Amniotic stem cell (primary cell): ENCODE measurements at places on chromosomes 1 and 21.

GRCh38 chr1:93756657-93757056, 75.0 kb upstream of the BCAR3 start:
- DNase-seq, result no peak

DNA sequence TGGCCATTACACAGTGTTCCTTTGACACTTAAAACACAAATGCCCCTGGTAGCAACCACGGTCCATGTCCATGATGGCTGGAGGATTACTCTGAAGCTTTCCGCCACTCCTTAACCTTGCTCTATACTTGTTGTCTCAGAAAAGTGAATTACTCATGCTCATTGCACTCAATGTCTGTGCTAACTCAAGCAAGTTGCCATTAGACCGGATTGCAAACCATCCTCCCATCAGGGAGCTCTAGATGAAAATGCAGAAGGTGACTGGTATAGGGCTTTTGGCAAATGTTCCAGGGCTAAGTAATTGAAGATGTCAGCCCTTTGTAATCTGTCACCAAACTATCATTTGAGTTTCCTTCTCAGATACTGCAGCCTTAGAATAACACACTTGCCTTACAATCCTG, 1288.3 kb upstream of the B3GALT2 start:
- no peak for DNase-seq

DNA sequence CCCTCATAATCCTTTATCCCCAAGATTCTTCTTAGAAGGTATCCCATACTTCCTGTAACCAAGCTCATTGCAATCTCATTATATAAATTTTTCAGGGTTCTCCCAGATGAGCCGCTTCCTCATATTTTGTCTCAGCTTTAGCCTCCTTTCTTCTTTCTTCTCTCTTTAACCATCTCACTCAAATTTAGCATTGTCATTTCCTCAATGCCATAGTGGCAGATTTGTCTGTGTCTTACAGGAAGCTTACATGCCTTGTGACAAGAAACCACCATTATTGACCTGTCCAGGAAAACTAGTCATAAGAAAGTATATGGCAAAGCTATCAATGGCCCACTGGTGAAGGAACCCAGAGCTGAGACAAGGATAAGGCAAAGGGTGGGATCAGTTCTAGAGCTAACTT, 6.0 kb upstream of the FCRL2 start:
- DNase-seq, result no peak

DNA sequence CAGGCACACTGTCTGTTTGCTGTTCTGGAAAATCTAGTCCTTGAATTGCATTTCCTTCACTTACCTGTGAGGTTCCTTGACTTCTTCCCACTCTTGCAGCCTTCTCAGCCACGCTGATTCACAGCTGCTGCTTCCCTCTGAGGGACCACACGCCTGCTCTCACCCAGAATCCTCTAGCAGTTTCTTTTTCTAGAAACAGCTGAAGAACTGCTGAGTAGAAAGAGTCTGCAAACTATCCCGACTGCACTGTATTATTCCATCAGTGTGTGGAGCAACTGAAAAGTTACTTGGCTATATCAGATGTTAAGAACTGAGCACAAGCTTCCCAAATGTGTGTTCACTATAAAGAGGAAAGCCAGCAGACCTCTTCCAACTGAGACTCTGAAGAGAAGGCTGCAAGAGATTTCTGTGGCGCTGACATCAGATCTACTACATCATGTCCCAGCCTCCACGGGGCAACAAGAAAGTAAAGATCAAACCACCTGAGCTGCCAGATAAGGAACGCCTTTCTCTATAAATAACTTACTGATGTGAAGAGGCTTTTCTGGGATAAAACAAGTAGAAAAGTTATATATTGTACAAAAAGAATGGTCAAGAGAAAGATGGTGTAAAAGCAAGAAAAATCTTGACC, 226.6 kb downstream of the RERE start:
- DNase-seq, result no peak

DNA sequence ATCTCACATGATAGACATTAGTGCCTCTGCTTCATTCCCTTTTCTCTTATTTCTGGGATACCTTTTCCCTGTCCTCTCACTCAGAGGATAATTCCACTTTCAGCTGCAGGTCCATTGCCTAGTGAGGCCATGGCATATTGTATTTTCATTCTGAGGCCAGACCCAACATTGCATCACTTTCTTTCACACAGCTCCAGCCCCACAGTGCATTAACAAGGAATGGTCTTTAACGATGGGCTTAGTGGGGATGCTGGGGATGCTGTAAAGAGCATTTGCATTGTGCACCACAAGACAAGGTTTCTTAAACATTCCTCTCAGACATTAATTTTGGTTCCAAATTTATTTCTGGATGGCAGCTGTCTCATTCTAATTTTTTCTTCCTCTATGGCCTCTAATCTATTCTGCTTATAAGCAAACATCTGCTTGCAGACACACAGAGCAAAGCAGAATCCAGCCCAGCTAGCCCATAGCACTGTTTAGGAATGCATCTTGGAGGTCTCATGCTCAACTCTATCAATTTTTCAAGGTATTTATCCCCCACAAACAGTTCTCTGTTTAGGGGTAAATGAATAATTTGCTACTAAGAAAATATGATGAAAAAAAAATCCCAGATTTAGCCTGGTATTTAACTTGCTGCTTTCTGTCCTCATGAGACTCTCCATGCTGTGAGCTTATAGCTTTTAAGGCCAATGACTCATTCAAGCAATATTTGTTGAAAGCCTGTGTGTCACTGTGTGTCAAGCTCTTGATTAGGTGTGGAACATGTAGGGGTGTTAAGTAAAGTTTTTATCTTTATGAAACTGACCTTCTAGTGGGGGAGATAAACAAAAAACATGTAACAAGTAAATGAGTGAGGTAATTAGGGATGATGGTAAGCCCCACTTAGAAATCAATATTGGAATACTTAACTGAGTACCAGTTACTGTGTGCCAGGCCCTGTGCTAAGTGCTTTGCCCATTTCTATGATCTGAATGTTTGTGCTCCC, 44.5 kb upstream of the CCDC190 start:
- DNase-seq, result peak; percentile 24

- no peak for DNase-seq
Observed at GRCh38 chr1:66729119-66729518, 23.1 kb upstream of the DYNLT5 start.

GRCh38 chr1:18278946-18279345, 171.3 kb downstream of the IGSF21 start:
- no peak for DNase-seq

- no peak for DNase-seq
Observed at GRCh38 chr1:229339520-229339919, 3.3 kb downstream of the CCSAP start.

GRCh38 chr1:219041818-219042217, 131.9 kb upstream of the LYPLAL1 start:
- DNase-seq, result no peak

GRCh38 chr1:184553845-184554244, 167.0 kb downstream of the C1orf21 start:
- no peak for DNase-seq

DNA sequence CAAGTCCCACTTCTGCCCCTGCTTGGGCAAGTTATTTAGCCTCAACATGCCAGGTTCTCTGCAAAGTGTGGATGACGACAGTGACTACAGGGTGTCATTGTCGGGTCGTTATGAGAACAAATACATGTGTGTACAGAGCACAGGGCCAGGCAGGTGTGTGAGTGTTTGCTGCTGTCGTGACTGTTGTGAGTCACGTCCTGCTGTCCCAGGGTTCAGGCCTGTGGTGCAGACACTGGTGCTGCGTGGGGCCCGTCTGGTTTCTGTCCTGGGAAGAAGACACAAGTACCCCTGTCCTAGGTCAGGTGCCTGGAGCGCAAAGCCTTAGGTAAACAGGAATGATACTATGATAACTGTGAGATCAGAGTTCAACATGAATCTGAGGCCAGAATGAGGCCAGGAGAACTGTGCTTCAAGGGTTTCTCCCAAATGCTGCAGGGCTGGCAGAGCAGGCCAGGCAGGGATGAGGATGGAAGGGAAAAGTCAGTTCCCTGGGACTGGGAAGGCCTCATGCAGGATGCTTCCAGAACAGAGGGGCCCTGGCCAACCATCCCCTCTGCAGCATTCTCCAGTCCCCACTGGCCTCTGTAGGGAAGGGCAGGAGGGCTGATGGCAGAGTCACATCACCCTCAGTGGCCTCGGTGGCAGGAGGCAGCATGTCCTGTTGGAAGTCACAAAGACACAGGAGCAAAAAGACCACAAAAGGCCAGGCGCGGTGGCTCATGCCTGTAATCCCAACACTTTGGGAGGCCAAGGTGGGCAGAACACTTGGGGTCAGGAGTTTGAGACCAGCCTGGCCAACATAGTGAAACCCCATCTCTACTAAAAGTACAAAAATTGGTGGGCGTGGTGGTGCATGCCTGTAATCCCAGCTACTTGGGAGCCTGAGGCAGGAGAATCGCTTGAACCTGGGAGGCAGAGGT, 15.7 kb downstream of the GPR157 start:
- DNase-seq, result no peak

DNA sequence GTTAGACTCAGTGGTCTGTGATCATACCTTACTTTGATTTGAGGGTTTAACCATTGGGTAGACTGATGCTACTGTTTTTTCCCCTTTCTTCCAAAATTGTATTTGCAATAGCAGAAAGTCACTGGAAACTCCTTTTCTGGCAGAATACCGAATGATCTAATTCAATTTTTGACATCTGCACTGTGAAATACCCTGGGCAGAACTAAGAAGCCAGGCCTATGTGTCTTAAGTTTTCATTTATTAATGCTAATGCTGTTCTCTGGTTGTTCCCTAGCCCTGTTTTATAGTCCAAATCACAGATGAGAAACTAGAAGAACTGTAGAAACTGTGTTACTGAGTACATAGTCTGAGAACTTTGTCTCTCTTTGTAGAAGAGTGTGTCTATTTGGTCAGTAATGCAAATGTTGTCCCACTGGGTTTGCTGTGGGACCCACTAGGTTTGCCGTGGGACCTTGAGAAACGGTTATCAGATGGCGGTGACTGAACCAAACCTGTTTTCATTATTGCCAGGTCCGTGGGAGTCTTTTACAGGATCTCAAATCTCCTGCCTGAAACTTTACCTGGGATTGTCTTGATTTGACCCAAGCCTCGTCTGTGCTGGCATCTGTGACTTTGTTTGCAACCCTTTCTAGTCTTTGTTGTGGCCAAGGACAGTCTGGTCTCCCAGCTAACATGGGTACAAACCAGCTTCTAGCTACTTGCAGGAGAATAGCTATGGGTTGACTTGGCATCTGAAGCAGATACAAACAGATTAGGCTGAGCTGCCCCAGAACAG, 41.4 kb downstream of the PEX14 start:
- DNase-seq, result no peak

DNA sequence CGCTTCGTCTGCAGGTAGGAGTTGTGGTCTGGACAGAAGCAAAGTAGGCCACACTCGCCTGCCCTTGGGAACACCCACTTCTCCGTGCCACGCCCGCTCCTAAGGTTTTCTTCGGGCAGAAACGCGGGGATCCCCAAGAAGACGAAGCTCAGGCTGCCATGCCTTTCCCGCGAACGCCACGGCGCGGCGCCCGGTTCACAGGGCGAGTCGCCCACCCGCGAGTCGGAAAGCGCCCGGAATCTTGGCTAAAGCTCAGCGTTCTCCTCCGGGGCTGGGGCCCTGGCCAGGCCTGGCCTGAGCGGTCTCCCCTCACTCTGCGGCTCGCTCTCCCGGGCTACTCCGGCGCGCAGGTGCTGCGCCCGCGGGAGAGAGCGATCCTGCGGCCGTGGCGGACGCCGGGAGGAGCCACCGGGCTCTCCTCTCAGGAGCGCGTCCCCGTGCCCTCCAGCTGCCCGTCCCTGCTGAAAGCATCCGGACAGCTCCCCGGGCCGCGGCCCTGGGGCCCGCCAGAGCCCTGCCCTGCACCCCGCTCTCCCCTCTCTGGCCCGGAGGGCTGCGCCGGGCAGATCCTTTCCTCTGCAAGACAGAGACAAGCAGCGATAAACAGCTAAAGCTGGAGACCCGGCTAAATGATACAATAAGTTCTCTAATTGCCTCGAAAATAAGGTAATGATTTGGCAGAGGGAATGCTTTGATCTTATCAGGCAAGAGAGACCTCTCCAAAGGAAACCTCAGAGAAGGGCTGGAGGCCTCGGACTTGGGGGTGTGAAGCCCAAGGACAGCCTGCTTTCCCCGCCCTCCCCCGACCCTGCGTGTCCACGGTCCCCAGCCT, 6.7 kb upstream of the WNT2B start:
- DNase-seq, result peak; percentile 68

DNA sequence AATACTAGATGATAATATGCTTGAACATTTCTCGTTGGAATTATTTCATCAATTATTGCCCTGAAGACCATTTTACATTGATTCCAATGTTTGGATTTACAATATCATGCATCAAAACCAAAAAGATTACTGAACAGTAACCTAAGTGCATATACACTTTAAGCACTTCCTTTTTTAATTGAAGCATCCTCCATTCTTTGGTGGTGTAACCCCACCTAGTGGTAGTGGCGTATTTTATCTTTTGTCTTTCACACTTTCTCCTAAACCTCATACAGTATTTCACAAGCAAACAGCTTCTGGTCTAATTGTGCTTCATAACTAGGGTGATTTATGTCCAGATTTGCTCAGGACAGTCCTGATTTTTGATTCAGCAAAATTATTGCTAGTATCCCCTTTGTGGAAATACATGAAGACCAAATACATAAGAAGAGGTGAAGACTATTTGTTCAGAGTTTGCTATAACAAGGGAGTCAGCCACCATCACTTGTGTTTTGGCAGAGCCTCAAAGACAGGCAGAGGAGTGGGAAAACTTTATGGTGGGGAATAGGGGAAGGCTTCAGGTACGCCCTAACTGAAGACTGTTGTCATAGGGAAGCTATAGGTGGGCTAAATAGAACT, 3.4 kb upstream of the NVL start:
- no peak for DNase-seq

- no peak for DNase-seq
Observed at GRCh38 chr21:44919913-44920693, 596 bp downstream of the ITGB2 start.

GRCh38 chr1:30102605-30103004, 620.8 kb downstream of the MATN1 start:
- no peak for DNase-seq

DNA sequence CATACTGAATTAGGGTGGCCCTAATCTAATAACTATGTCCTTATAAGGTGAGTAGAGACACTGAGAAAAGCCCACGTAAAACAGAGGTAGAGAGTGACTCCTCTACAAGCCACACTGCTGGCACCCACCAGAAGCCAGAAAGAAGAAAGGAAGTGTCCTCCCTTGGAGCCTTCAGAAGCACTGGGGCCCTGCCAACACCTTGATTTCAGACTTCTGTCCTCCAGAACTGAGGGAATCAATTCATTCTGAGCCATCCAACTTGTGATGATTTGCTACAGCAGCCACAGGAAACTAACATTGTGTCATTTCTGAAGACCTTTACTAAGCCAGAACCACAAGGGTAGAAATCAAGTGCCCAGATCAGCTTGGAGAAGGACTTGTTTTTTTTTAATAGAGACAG, 15.0 kb downstream of the GNB1 start:
- DNase-seq, result no peak

GRCh38 chr1:152347116-152347728, 12.6 kb downstream of the FLG2 start:
- no peak for DNase-seq

DNA sequence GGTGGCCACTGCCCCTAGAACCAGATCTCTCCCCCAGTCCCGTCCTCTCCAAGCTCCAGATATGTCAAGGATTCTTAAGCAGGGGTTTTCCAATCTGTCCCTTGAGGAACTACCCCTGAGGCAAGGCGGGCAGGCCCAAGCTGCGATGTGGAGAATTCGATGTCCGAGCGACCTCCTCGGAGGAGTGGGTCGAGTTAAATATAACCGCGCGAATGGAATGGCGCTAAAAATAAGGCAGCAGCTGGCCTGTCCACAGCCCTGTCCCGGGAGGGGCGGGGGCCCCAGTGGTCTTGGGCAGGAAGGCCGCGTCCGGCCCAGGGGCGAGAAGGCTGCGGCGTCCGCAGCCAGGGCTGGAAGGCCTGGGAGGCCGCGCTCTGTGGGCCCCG, 5.8 kb upstream of the FOXD3 start:
- no peak for DNase-seq

- no peak for DNase-seq
Observed at GRCh38 chr1:150748878-150749719, 16.5 kb downstream of the CTSS start.
